Activated naive CD4-positive, alpha-beta T cell treated with anti-CD3 and anti-CD28 coated beads, Interleukin-2, amount 50 U/mL, for 72 hours (primary cell): ENCODE measurements at places on chromosomes 3 and 15. TPM values are rescaled to one million over a fixed set of nuclear protein-coding genes. Genes with fewer than 3 reads are reported as not detected.

The CCR9 gene
- not detected for total RNA-seq

The MCTP2 gene
- total RNA-seq, result 48.2 TPM

The ACOX2 gene
- not detected for total RNA-seq

The PEX5L gene
- total RNA-seq, result not detected

The CKMT1B gene
- 0.34 TPM for total RNA-seq

The LRRC3B gene
- total RNA-seq, result not detected

The AADAC gene
- not detected for total RNA-seq

The TIMP4 gene
- total RNA-seq, result not detected

The RAB6B gene
- total RNA-seq, result 2.2 TPM

The CNTN3 gene
- total RNA-seq, result not detected

The GOLGA6A gene
- total RNA-seq, result not detected

The ZCWPW2 gene
- 0.45 TPM for total RNA-seq

The RTP3 gene
- not detected for total RNA-seq

The CD80 gene
- 0.80 TPM for total RNA-seq

The LRTM1 gene
- not detected for total RNA-seq

The OXTR gene
- total RNA-seq, result 3.6 TPM

The GHRL gene
- not detected for total RNA-seq

The IL12A gene
- not detected for total RNA-seq

The ZNF662 gene
- total RNA-seq, result not detected

The STAB1 gene
- 0.36 TPM for total RNA-seq

The SAMD7 gene
- total RNA-seq, result not detected
